Mesenteric fat pad (tissue), 1 donor: ENCODE measurements at places on chromosomes 7 and 10. TPM values are rescaled to one million over a fixed set of nuclear protein-coding genes. Genes with fewer than 3 reads are reported as not detected.

TAC1 gene
- total RNA-seq, result 1.5 TPM

OPN4 gene
- not detected for total RNA-seq

CYP3A4 gene
- 0.26 TPM for total RNA-seq

NEUROD6 gene
- not detected for total RNA-seq

CPA4 gene
- total RNA-seq, result 3.2 TPM

LEP gene
- 784 TPM for total RNA-seq

- DNase-seq, result no peak
Observed at GRCh38 chr10:81021428-81022129, 483.9 kb downstream of the SH2D4B start.

- DNase-seq, result no peak
Observed at GRCh38 chr10:74922921-74923320, 96.5 kb downstream of the KAT6B start.

DNA sequence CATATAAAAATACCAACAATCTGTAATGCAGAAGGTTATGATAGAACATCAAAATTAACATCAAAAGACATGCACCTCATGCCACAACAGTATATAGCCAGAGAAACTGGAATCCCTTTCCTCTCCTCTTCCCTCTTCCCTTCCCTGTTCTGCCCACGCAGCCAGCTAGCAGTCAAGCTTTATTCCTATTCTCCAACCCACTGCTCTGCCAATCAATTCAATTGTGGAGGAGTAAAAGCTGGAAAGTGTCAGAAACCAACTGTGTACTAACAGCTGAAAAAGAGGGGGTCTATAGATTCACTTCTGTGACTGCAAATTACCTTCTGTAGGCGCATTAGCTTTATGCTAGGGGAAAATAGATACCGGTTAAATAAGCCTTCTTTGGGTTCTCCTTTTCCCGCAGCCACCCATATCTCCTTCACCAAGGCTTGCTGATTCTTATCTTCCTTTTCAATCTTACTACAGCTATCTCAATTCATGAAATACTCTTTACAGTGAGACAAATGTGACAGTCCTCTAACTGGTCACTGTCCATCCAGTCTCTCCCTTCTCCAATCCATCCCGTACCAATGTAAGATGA, 16.3 kb downstream of the ABI1 start:
- DNase-seq, result no peak

DNA sequence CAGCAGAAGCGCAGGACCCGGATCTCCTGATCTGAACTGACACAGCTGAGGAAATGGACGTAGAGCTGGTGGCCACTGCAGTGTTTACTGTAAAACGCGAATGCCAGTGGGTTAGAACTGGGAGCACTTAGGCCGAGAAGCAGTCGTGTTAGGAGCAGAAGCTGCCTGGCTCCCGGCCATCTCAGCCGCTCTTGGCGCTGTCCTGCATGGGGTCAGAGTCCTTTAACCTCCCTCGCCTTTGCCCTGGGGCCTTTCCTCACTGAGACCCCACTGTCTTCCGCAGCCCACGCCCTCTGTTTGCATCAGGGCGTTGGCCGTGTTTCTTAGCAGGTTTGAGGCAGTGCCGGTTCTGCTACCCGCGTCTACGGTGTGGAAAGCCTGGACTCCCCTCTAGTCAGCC, 24.6 kb downstream of the DYNC2I1 start:
- no peak for DNase-seq

DNA sequence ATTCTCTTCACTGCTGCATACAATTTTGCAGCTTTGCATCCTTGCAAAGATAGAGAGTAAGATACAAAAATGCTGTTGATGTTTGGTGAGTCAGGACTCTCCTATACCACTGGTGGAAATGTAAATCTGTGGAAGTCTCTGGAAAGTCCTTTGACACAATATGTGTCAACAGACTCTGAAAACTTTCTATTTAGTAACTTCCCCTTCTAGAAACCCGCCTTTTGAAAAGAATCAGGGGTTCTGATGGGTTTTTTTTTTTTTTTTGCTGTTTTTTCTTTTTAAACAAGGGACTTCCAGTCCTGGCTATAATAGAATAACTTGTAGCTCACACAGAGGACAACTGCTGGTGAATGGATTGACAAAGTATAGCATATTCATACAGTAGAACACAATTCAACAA, 16.4 kb downstream of the NOD1 start:
- DNase-seq, result no peak

- DNase-seq, result peak; percentile 94
Observed at GRCh38 chr7:116525913-116526861, 1.4 kb downstream of the CAV1 start.

DNA sequence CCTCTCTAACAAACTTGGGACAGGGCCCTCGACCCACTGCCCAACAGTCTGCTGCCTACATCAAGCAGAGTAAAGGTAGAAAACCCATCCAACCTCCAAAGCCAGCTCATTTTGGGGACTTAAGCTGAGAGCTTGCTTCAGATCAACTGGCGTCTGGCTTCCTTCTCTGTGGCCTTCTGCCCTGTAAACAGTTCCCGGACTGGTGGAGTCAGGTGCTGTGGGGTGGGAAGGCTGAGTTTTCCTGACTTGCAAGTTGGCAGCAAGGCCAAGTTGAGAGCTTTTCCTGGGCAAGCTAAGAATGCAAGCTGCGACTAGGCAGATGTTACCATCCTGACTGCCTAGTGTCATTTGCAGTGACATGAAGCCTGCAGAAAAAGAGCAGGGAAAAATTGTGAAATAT, 3.7 kb downstream of the GALNT17 start:
- no peak for DNase-seq

GRCh38 chr7:114439581-114439980, 25.0 kb downstream of the FOXP2 start:
- no peak for DNase-seq

DNA sequence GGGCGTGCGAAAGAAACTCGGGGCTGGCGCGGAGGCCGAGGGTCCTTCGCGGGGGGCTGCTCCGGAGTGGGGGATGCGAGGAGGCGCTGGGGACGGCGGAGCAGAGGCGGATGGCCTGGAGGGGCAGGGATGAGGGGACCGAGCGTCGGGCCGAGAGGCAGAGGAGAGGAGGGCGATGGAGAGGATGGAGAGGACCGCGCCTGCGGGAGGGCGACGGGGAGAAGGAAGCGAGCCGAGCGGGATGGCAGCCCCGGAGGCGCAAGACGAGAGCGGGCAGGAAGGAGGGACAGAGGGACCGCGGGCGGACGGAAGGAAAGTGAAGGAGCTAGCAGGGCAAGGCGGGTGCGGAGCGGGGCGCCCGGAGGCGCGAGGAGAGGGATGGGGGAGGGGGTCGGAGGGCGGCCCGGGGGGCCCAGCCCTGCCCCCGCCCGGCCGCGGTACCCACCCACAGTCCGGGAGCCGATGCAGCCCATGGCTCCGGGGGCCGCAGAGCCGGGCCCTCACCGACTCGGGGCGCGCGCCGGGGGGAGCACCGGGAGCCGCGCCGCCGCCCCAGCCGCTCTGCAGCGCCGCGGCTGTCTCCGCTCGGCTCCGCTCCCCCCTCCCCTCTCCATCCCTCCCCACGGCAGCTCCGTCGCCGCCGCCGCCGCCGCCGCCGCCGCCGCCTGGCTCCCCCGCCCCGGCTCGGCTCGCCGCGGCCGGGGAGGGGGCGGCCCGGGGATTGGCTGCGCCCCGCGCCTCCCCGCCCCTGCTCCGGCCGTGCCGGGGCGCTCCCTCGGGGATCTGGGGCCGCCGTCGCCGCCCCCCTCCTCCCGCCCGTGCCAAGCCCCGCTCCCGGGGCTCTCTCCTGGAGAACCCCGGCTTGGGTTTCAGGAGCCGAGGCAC, at the start of gene FAM131B:
TSS of gene FAM131B (minus strand) at position 583 of the 885 bp plus-strand sequence. CDS start at position 473, 110 bp downstream.
- DNase-seq, result peak; percentile 85

DNA sequence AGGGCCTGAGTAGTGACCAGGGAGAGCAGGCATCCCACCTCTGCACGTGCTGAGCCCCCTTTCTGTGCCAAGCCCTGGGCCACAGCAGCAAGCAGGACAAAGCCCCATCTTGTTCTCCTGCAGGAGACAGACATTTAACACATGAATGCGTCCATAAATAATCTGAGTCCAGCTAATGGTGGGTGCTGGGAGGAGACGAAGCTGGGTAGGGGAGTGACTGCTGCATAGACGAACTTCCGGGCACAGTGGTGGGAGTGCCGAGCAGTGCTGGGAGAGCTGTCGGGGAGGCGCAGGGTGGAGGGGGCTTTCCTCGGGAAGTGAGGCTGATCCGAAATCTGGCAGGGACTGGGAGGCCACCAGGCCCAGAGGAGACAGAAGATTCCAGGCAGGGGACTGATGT, 35.2 kb upstream of the SLC29A3 start:
- DNase-seq, result no peak

DNA sequence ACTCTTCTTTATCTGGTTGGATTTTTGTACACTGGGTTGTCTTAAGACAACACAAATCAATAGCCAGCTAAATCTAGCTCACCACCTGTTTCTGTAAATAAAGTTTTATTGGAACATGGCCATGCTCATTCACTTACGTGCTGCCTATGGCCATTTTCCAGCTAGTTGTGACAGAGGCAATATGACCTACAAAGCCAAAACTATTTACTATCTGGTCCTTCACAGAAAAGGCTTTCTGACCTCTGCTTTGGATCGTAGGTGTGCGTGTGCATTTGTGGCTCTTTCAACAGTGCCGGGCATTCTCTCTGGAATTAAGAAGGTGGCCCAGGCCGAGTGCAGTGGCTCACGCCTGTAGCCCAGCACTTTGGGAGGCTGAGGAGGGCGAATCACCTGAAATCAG, 45.5 kb downstream of the NRAP start:
- no peak for DNase-seq
